ENCODE measurements at places on chromosomes 12 and 14.
A peak's percentile ranks its signal among the peaks of the same experiment; 100 is the strongest.

DNA sequence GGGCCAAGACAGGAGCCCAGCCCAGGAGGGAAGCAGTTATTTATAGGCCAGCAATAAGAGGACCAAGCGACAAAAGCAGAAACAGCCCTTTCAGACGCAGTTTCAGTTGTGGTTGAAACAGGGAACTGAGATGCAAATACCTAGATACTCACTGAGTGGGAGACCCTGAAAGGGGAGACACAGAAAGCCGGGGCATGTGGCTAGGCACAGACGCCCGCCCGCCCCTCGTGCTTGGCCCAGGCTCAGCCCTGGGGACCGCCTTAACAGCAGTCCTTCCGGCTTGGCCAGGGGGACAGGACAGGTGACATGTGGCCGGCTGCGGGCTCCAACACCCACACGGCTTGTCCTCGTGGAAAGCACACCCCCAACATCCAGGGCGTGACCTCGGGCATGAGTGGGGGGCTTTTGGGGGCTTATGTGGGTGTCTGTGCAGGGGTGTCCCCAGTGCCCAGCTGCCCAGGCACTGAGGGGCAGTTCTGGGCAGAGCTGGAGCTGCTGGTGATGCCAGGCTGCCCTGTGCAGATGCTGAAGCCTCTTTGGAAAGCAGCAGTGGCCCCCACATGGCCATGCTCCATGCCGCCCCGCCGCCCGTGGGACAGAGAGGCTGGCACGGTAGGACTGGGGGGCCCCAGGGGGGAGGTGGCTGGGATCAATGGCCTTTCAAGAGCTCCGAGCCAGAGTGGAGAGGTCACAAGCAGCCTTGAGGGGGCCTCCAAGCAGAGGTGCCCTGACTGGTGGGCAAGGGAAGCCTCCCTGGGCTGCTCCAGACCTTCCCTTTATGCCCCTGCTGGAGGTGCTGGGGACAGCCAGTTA lies 2.1 kb downstream of the PLD4 start:
- no peak for DNase-seq

DNA sequence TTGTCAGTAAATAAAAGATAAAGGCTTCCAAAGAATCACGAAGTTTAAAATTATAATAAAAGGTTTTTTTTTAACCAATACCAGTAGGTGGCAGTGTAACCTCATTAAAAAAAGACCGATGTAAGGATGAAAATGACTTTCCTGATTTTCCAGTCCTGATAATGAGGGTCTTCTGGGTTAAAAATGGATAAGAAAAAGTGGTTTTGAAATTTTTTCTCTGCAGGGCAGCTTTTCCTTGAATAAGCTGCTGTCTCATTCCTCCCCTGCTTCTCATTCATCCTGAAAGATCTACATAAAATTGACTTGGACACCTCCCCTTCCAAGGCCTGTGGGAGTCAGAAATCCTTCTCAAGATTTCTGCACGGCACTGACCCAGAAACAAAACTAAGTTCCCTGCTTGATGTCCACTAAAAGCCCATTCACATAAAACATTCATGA lies 58.9 kb upstream of the FBXO33 start:
- DNase-seq: no peak

DNA sequence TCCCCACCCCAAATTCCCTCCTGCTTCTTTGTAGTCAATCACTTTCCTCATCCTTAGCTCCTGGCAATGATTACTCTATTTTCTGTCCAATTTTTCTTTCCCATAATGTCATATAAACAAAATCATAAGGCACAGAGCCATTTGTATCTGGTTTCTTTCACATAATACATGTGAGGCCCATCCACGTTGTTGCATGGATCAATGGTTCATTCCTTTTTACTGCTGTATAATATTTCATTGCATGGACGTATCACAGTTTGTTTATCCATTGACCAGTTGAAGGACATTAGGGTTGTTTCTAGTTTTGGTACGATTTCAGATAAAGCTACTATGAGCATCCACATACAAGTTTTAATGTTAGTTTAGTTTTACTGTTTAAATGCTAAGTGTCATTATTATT lies 13.7 kb upstream of the MED13L start:
- no peak for DNase-seq

- DNase-seq: no peak
These were observed 9.1 kb upstream of the RPAP3 start for GRCh38 chr12:47714826-47715386.

GRCh38 chr12:24560192-24560775 lies 388.6 kb downstream of the BCAT1 start:
- no peak for DNase-seq

DNA sequence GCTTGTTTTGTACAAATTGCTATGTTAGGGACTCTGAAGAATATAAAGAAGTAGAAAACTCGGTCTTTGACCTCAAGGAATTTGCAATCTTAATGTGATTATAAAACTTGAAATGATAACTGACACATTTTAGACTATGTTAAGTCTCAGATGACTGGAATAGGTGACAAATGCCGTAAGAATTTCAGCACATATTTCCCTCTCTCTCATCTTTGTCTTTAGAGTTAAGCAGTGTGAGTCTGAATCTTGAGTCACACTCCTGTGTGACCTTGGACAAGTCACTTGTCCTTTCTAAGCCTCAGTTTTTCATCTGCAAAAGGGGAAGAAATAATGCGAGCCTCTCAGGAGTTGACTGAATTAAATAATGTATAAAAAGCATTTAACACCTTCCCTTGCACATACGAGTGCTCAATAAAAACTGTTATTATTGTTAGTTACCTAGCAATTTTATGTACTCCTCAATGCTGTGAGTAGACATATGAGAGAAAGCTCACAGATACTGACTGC lies 103.7 kb downstream of the DYRK2 start:
- DNase-seq: no peak

GRCh38 chr12:110743571-110744093 lies 941 bp upstream of the PPP1CC start:
- DNase-seq: no peak

DNA sequence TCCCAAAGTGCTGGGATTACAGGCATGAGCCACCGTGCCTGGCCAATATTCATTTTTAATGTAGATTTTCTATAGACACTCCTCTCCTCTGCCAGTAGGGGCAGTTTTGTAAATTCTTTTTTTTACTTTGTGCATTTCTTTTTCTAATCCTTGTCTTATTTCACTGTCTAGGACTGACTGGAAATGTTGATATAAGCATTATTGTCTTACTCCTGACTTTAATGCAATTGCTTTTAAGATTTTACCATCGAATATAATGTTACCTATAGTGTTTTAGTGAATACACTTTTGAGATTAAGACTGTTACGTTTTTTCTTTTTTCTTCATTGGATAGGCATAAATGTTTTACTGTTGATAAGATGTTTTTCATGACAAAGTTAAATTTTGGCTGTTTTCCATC lies 35.4 kb upstream of the EMP1 start:
- no peak for DNase-seq

- no peak for DNase-seq
These were observed 436.1 kb downstream of the TMEM132D start for GRCh38 chr12:129467726-129468125.

DNA sequence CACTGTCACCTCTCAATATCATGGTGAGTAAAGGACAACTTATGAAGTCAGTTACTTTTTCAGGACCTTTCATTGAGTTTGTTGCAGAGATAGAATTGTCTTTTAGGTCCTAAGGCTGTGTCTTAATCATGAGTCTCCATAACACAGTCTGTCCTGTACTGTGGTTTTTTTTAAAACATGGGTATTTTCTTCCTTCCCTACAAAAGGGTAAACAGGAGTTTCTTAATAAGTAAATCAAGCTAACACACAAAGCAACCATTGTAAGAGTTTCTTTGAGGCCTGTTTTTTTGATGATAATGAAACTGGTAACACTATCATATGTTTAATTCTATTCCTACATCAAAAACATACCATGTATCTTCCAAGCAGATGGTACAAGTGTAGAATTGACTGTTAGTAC lies 101.4 kb downstream of the PLEKHA5 start:
- DNase-seq: no peak

GRCh38 chr12:52387859-52388258 lies 2.4 kb upstream of the KRT84 start:
- DNase-seq: no peak

DNA sequence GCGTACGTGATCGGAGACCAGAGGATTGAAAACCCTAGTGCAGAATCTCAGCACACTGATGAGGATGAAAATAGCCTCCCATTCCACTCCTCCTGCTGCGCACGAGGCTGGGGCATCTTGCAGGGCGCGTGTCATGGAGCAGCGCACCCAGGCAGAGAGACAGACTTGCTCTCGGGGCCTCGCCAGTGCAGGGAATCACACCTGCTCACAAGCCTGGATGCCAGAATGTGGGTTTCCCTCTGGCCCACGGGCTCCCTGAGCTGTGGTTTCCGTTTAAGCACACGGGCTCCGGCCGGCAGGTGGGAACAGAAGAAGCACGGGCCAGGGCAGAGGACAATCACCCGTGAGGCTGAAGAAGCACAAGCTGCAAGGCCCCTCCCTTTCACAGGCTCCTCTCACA lies 2.0 kb downstream of the FGF6 start:
- DNase-seq: no peak

- DNase-seq: no peak
These were observed 33.9 kb upstream of the LIMA1 start for GRCh38 chr12:50317203-50317602.

GRCh38 chr12:6745741-6746525 lies 7.0 kb downstream of the MLF2 start:
- no peak for DNase-seq

GRCh38 chr12:111443586-111443985 lies 37.9 kb downstream of the SH2B3 start:
- DNase-seq: no peak

GRCh38 chr12:48008950-48009349 lies 4.7 kb upstream of the COL2A1 start:
- DNase-seq: no peak

GRCh38 chr14:45185100-45185814 lies 49.5 kb downstream of the FANCM start:
- DNase-seq: no peak

DNA sequence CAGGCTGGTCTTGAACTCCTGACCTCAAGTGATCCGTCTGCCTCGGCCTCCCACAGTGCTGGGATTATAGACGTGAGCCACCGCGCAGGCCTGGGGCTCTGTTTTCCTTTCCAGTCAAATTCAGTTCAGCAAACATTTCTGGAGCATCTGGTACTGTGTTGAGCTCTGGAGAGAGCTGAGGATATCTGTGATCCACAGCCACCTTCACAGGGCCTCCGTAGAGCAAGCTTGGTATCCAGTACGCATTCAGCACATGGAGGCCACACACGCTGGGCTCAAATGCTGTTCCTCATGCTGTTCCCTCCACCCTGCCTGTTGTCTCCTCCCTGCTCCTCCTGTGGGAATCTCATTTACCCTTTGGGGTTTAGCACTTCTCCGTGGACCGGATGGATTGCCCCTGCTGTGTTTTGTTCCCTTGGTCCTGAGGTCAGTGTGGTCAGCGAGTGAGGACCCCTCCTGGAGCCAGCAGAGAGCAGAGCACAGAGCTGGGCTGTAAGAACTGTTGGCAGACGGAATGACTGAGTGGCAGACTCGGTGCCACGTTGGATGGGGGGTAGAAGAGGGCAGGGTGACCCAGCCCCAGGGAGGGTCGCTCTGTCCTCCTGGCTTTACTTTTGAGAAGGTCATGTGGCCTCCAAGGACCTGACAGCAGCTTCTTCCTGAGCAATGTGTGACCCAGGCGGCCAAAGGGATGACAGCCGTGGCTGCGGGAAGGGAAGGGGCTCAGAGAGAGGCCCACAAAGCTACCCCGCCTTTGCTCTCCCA lies 891 bp downstream of the RPS6KL1 start:
- DNase-seq: no peak

DNA sequence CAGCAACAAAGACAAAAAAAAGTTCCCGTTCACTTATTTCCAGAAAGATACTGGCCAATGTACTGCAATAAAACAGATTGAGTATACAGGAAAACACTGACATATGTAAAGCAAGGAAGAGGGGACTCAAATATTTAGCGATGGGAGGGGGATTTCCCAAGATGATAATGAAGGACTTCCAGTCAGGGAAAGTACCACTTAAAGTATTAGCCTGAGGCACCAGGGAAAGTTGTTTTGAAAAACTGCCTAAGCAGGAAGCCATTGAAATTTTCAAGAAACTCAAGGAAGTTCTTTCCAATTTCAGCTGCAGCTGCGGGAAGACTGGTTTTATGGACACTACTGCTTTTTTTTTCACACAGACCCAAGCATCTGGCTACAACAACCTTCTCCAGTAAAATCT lies 1007.4 kb upstream of the NOVA1 start:
- no peak for DNase-seq

GRCh38 chr12:2475984-2476383 lies 318.8 kb upstream of the FKBP4 start:
- DNase-seq: no peak

DNA sequence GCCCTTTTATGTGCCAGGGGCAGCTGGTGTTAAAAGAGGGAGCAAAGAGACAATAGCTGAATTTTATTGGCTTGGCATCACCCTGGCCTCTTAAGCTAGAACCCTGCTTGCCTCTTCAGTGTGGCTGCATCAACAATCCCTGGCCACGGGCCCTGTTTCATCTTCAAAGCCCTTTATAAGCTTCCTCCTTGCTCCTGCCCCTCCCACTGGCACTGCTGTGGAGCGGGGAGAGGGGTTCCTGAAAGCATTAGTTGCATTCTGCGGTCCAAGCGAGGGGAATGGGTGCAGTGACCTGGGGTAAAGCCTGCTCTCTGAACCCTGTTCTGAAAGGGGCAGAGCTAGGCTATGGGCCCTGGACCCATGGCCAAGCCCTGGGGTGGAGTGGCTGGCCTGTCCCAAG lies 220 bp upstream of the KRT83 start:
- no peak for DNase-seq

GRCh38 chr12:132154941-132155770 lies 10.9 kb downstream of the NOC4L start:
- no peak for DNase-seq

- DNase-seq: no peak
These were observed 3.7 kb upstream of the TRPV4 start for GRCh38 chr12:109836916-109837315.

DNA sequence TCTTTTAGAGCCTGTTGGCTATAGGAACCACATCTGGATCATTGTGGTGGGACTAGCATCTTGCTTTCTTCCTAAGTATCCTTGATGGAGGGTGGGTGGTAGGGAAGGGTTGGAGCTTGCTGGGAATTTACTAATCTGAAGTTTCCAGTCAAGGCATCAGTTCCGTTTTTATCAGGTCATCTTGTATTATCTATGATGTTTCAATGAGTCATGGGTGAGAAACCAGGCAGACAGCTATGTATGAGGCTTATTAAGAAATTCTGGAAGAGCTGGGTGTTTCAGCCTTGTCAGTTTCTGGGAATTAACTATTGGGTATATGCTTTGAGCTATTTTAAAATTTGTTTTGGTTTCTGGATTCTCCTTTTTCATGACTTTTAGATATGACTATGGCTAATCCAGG lies 11.3 kb downstream of the TSFM start:
- peak; percentile 81 for DNase-seq

DNA sequence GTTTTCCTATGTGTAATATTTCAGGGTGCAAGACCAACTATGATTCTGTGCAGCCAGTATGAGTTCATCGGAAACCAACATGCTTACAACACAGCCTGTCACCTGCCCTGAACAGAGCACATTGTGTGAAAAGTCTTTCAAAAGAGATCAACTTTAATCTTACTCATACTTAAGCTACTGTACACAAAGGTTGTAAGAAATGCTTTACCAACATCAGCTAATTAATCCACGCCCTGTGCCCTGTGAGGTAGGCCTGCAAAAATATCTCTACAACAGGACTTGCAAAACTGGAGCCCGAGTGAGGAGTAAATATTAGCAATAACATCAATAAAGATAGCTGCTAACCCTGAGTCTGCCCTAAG lies 15.1 kb downstream of the APPL2 start:
- no peak for DNase-seq

GRCh38 chr12:67758119-67758518 lies 109.6 kb downstream of the DYRK2 start:
- no peak for DNase-seq

Measured in AG04449 (cell line).